Ecto neural progenitor cell (in vitro differentiated cells): ENCODE measurements at places on chromosomes 13 and 19.
A peak's percentile ranks its signal among the peaks of the same experiment; 100 is the strongest.

GRCh38 chr13:64551755-64552154 is 2678.4 kb downstream of the PCDH9 start:
- no peak for DNase-seq

DNA sequence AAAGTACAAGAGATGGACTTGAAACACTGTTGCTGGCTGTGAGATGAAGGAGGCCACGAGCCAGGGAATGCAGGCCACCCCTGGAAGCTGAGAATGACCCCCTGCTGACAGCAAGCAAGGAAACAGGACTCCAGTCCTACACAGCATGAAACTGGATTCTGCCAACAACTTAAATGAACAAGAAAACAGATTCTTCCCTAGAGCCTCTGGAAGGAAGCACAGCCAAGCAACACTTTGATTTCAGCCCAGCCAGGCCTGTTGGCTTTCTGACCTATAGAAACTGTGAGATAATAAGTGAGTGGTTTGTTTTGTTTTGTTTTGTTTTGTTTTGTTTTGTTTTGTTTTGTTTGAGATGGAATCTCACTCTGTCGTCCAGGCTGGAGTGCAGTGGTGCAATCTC is 105.3 kb upstream of the CACNA1A start:
- DNase-seq: no peak

DNA sequence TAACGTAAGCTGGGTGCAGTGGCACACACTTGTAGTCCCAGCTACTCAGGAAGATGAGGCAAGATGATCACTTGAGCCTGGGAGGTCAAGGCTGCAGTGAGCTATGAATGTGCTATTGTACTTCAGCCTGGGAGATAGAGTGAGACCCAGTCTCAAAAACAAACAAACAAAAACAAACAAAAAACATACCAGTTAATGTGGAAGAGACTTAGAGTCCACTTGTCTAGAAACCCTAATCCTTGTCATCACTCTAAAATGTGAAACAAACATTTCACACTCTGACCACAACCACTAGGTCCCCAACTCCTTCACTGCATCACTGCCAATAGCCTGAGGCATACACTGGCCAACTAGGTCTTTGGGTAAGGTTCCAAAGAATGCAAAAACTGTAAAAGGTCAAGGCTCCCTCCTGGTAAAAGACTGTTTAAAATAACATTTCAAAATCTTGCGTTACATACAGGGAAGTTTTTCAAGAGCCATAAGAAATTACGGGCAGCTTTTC is 28.6 kb upstream of the CYP2B6 start:
- DNase-seq: no peak

- DNase-seq: no peak
Observed at GRCh38 chr19:41745756-41746155, 9.6 kb upstream of the CEACAM6 start.

- no peak for DNase-seq
Observed at GRCh38 chr13:98143157-98143553, 261 bp downstream of the FARP1 start.

DNA sequence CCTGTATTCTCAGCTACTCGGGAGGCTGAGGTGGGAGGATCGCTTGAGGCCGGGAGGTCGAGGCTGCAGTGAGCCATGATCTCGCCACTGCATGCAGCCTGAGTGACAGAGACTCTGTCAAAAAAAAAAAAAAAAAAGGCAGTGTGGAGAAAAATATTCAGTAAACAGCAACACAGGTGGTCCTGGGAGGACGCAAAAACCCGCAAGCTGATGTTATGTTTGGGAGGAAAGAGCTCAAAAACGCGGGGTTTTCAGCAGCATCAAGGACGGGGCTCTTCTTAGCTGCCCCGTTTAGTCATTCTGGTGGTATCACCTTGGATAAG is 599 bp upstream of the ZNF784 start:
- no peak for DNase-seq

GRCh38 chr13:105084931-105085330 is 1450.5 kb downstream of the EFNB2 start:
- no peak for DNase-seq

- DNase-seq: no peak
Observed at GRCh38 chr19:16022681-16023080, 53.6 kb upstream of the TPM4 start.

GRCh38 chr19:38657633-38658222 is 10.3 kb downstream of the ACTN4 start:
- no peak for DNase-seq

DNA sequence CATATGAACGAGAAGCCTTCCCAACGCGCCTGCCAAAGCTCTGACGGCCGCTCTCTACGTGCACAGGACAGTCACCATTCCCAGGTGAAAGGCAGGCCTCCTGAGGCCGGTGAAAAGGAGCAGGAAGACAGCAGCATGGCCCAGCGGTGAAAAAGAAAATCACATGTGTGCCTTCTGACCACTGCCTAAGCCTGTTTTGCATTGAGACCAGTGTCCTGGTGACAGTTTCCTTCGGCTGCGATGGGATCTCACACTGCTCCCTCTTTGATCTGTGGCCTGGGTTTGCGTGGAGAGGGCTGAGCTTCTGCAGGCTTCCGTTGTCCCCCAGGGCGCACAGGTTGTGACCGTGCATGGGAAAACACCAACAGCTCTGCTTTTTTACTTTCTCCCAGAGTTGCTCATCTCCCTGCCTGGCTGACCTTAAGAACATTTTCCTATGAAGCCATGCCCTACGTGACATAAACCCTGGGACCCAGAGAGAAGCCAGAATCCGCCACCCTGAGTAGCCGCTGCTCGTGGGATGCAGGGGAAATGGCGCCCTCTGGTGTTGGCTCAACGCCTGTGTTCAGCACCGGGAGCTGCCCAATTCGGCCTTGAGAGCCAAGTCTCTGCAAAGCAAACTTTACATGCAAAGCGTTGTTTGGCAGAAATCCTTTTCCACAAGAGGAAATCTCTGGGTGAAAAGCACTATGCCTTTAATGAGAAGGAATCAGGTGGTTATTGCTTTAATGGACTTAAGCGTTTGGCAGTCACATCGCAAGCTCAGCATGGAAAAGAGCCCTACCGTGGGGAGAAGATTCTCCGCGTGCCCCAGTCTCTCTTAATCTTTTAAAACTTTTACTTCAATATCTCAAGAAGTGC is 112.2 kb upstream of the GPR12 start:
- peak; percentile 86 for DNase-seq
